ENCODE measurements at places on chromosomes 5 and 9. TPM values are rescaled to one million over a fixed set of nuclear protein-coding genes. Genes with fewer than 3 reads are reported as not detected.

GRCh38 chr9:84818791-84819190 is 149.3 kb downstream of the NTRK2 start:
- ATAC-seq: no peak

- ATAC-seq: no peak
These were observed 136.2 kb upstream of the HAPLN1 start for GRCh38 chr5:83856881-83857280.

DNA sequence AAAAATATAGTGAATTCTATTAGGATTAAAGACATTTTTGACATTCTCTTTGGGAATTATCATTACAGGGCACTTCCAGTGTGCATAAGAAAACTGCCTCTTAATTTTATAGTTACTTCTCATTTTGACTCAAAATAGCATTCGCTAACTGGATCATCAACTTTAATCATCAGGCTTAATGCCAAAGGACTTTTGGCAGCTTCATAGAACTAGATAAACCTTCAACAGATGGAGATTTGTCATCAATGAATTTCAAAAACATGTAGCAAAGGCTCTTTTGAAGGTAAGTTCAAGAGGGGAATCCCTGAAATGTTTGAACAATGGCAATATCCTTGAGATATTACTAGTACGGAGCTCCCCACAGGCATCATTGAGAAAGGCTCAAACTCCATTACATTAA is 447.2 kb downstream of the PDE4D start:
- no peak for ATAC-seq

DNA sequence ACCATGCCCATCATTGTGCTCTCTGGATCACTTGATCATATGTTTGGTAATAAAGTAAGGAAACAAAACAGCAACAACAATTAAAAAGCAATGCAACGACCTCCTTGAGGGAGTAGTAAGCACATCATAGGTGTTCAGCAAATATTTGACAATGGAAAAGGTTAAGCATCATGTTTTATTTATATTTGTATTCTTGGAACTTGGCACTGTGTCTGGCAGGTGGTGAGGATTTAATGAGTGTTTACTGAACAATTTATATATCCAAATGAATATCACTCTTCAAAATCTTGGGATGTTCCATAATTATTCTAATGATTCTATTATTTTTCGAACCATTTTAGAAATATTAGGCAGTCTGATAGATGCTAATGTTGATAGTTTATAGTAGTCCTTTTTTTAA is 6.2 kb downstream of the PIP5K1B start:
- ATAC-seq: no peak

DNA sequence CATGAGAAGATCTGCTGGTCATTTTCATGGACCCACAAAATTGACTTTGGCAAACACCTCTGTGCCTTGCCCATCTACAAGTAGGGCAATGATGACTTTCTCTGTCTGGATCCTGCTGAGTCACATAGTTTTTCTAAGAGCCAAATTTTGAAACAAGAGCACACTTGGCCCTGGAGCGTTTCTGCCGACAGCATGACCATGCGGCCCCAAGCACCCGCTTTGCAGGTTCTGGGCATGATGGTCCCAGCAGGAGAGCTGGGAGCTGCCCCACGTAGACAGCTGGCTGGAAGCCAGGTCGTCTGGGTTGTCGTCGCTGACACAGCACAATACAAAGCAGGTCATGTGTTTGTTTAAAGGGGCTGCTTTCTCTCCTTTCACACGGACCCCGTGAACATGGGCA is 159.8 kb downstream of the SYK start:
- ATAC-seq: no peak

The AMBP gene
- total RNA-seq: not detected

DNA sequence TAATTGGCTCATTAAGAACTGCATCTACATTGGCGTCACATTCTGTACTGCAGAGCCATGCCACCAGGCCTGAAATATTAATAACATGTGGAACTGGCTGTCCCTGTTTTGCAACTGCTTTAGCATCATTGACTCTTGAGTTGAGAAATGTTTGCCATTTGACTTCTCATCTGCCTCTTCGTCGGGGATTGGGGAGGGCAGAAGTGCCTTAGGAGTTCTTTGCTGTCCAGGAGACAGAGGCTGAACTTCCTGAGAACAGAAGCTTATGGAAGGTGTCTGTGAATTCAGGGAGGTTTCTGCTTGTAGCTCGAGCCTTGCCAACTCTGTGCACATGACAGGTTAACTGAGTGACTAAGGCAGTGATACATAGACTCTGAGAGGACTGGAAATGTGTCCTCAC is 265.0 kb downstream of the KIF4B start:
- ATAC-seq: no peak

- no peak for ATAC-seq
These were observed 50.5 kb upstream of the EXOC3 start for GRCh38 chr5:392431-392988.

The SGCD gene
- 36.8 TPM for total RNA-seq

The SLC6A3 gene
- total RNA-seq: not detected

DNA sequence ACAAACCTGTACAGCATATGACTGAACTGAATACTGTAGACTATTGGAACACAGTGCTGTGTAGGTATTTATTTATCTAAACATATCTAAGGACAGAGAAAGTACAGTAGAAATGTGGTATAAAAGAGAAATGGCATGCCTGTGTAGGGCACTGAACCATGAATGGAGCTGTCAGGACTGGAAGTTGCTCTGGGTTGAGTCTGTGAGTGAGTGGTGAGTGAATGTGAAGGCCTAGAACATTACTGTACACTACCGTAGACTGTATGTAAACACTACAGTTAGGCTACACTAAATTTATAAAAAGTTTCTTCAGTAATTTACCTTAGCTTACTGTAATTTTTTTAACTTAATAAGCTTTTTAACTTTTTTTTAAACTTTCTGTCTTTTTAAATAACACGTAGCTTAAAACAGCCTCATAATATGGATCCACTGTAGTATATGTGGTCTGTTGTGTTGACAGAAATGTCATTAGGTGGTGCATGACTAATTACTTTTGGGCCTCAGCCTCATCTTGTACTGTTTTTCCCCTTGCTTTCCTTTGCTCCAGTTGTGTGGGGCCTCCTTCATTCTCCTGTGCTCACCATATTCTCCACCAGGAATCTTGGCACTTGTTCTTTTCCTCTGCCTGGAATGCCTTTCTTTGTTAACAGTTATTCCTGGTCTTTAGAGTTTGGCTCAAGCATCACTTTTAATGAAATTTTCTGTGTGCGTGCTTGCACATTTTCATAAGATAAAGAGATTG is 8.8 kb downstream of the SPIN1 start:
- no peak for ATAC-seq

The GMCL2 gene
- not detected for total RNA-seq

- no peak for ATAC-seq
These were observed 8.2 kb downstream of the TOR2A start for GRCh38 chr9:127726871-127727270.

GRCh38 chr9:35627575-35627974 is 9.4 kb upstream of the CD72 start:
- ATAC-seq: no peak

DNA sequence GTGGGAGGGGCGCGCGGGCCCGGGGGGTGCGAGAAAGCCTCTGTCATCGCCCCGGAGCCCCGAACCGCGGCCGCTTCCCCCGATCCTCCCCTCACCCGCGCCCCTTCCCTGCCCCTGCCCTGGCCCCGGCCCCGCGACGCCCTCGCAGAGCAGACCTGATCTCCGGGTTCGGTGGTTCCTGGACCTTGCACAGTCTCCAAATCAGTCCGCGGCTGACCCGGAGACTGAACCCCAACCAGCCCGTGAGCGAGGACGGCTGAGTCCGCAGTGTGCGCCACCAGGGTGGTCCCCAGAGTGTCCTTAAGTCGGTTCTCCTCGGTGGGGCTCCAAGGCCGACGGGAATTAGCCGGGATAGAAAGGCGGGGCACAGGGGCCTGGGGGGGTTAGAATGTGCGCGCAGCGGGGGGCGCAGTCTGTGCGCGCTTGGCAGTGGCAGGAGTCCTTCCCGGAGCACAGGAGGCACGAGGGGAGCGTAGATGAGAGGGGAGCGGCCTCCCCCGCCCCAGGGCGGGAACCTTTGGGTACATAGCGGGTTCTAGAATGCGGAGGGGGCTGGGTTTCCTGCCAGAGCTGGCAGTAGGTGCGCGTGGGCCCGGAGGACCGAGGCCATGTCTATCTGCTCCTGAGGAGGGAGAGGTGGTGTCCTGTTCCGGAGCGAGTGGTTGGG is 779 bp downstream of the PKN3 start:
- peak; percentile 36 for ATAC-seq

DNA sequence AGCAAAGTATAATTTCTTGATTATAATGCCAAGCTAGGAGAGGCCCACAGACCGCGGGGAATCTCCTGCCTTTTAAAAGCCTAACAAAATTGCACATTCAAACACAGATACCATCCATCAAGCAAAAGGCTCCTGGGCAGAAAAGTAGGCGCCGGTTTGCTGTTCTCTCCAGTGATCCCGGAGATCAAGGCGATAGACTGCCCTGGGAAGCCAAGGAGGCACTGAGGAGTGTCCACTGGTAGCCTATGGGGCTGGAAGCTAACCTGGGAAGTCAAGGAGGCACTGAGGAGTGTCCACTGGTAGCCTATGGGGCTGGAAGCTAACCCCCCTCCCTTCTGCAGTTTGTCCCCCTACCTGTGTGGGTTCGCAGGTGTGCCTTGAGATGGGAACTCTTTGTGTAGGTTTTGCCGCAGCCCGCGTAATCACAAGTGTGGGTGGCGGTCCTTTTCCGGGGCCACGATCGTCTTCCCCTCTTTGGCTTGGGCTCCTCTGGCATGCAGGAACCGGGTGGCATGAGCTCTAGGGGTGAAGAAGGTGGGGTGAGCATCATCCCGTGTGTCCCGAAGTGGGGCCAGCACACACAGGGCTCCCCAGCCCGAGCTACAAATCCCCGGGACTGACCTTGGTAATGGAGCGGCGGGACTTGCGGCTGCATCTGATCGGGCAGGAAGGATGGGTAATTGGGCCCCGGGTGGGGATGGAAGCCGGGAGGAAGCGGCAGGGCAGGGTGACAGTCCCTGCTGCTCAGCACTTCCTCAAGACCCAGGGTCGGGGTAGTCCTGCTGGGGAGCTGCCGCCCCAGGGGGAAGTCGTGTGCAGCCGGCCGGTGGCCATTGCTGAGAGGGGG is 2.7 kb downstream of the KLF4 start:
- ATAC-seq: no peak

DNA sequence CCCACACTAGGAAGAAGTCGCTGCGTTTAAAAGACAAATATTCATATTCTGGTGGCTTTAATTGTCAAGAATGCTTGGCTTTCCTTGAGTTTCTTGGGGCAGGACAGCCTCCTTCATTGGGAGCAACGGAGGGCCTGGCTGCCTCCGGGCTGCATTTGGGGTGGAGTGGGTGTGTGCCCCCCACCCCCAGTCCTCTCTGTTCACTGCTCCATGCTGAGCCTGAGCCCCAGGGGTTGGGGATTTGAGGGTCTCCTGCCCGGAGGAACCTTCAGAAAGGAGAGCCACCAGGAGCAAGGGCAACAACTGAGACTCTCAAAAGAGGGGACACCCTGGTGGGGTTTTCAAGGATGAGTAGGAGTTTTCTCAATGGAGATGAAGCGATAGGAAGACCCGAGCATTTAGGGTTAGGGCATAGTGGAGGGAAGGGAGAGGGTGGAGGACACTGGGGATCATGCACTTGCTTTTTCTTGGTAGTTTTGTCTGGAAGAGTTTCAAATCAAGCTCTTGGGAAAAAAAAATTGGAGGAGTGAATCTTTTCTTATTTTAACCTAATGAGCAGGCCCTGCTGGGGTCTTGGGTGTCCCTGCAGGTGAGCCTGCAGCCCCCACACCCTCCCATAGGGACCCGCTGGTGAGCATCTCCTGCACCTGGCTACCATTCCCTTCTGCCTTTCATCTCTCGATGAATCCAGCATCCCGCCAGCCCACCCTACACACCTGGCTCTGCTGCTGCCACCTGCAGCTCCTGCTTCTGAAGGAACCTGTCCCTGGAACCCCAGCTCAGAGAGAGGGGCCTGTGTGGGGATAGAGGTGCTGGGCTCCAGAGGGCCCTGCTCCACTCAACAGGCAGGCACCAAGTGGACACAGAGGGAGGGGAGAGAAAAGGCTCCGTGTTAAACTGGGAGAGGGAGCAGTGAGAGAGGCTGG is 4.1 kb downstream of the SLC6A19 start:
- ATAC-seq: no peak

Measured in gastroesophageal sphincter (tissue), 4 donors.